COR-L47 (cell line): ENCODE measurements at places on chromosomes 13 and 19.

DNA sequence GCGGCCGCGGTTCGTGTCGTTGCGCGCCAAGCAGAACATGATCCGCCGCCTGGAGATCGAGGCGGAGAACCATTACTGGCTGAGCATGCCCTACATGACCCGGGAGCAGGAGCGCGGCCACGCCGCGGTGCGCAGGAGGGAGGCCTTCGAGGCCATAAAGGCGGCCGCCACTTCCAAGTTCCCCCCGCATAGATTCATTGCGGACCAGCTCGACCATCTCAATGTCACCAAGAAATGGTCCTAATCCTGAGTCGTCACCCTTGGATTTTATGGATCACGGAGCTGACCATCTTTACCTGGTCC lies 475 bp downstream of the MRPL57 start:
- DNase-seq: no peak

- no peak for DNase-seq
Observed at GRCh38 chr19:45883881-45884681, 1.9 kb downstream of the IRF2BP1 start.

- no peak for DNase-seq
Observed at GRCh38 chr19:33282036-33282671, 20.2 kb downstream of the CEBPA start.

- no peak for DNase-seq
Observed at GRCh38 chr13:23828866-23829265, 60.3 kb downstream of the MIPEP start.

- no peak for DNase-seq
Observed at GRCh38 chr13:110115591-110115990, 191.4 kb downstream of the COL4A1 start.

DNA sequence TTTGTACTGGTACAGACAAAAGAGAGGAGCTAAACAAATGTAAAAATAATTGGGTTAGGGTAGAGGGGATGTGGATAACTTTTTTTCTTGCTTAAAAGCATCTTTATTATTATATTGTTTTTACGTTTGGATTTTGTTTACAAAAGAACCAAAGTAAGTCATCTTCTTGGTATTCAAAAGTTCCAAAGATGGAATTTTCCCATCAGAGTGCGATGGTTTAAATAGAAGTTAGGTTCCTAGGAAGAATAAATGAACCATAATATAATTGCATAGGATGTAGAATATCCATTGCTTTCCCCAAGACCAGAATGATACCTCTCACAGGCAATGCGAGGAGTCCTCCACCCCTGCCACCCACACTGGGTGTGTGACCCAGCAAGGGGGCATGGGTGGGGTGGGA lies 99.4 kb upstream of the RNF113B start:
- DNase-seq: no peak

GRCh38 chr19:31538879-31539278 lies 189.6 kb upstream of the TSHZ3 start:
- no peak for DNase-seq

DNA sequence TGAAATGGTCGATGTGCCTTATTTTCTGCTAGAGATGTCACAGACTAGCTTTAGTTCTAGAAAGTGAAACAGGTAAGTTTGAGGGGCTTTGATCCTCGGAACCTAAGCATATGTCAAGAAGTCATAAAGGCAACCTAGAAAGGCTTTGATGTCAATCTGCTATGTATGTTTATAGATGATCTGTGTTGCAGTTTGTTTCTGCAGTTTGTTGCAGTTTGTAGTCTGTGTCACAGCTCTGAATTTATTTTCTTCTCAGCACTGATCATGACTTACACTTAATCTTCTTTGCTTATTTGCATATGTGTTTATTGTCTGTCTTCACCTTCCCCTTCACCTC lies 5.9 kb downstream of the LSM14A start:
- DNase-seq: no peak

GRCh38 chr13:27405546-27406134 lies 18.8 kb upstream of the GTF3A start:
- DNase-seq: peak; percentile 87

DNA sequence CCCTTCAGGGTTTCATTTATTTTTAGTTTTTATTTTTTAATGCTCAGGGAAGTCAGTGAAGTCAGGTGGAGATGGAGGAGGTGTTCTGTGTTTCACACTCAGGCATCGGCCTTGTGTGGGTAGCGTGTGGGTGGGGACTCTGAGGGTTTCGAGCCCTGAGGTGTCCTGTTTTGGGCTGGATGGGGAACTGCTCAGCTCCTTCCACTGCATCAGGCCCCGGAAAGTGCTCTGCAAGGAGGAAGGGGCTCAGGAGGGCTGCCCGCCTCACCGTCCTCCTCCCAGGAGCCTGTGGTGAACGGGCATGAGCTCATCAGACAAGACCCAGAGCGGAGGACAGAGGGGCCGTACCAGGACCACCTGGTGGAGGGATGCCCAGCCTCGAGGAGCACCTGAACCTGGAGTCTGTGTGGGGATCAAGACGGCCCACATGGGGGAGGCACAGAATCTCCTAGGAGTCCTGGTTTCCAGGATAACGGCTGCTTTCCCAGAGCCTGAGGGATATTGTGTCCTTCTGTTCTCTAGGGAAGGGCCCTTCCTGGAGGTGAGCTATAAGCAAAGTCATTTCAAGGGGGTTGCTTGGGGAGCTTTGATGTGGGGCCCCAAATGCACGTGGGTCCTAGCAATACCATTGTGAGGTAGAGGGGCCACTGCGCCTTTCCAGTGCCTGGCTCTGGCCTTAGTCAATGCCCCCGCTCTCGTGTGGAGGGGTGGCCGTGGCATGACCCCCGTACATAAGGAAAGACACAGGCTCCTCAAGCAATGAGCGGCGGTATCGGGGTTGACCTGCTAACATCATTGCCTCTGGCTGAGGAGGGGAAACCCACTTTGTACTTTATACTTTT lies 13.5 kb upstream of the GAS6 start:
- DNase-seq: no peak

GRCh38 chr13:112842931-112843391 lies 126.1 kb upstream of the MCF2L start:
- no peak for DNase-seq

DNA sequence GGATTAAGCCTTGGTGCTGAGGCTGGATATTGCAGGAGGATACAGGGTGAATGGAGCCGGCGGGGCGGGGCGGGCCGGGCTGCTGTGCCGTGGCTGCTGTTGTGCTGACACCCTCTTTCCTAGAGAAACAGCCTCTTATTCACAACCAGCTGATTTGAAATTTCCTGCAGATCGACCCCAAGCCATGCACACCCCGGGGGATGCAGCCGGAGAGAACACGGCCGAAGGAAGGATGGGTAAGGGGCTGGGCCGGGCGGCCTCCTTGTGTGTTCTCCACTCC lies 11.1 kb downstream of the DAZAP1 start:
- no peak for DNase-seq

GRCh38 chr13:82713687-82714405 lies 1168.4 kb downstream of the SLITRK1 start:
- no peak for DNase-seq

DNA sequence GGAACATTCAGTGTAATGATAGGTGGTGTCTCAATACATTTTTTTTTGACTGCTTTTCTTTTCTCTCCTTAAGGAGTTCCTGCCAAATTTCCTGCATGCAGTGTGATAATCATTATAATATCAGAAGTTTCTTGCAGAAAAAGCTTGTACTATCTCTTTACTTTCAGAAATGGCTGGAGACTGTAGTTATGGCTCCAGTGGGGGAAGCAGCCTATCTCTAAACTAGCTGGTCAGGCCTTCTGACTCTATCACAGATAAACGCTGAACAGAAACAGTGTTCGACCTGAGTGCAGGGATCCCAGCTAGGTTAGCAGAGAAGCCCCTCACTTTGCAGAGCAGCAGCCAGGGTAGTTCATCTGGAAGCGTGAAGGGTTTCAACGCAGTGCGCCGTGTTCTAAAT lies 1.9 kb downstream of the CCNE1 start:
- DNase-seq: no peak

DNA sequence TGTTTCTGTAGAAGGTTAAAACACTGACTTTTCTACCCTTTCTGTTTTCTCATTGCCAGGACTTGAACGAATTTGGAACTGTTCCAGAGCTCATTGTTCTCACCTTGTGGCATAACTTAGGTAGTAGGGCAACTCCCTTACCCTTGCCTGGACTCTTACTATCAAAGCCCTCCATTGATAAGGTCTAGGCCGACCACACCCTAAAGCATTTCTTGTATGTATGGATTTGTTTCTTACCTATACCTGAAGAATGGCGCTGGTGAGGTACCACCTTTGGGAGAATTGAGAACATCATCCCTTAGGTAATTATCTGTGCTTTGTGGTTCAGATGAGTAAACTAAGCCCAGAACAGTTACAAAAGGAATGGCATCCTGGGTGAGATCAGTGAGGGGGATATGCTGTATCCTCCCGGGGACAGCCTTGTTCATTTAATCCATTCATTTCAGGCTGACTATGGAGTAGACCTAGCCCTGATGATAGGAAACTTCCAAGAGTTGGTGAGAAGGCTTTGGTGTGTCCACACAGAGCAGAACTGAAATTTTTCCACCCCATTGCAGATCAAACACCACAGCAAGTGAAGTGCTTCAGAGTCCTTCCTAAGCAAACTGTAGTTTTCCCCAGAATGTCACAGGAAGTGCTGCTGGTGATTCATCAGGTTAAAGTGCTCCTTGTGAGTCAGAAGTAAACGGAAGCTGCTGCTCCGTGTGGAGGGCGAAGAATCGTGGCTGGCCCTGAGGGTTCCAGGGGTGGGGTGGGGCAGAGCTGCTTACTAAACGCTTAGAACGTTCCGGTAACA lies 113.0 kb downstream of the TEX26 start:
- peak; percentile 26 for DNase-seq

DNA sequence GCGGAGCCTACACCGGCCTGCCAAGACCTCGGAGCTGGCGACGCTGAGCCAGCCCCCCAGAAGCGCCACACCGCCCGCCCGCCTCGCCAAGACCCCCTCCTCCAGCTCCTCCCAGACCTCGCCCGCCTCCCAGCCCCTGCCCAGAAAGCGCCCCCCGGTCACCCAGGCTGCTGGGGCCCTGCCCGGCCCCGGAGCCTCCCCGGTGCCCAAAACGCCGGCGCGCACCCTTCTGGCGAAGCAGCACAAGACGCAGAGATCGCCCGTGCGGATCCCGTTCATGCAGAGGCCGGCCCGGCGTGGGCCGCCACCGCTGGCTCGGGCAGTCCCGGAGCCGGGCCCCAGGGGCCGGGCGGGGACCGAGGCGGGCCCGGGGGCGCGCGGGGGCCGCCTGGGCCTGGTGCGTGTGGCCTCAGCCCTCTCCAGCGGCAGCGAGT lies 10.2 kb downstream of the C19orf25 start:
- no peak for DNase-seq

DNA sequence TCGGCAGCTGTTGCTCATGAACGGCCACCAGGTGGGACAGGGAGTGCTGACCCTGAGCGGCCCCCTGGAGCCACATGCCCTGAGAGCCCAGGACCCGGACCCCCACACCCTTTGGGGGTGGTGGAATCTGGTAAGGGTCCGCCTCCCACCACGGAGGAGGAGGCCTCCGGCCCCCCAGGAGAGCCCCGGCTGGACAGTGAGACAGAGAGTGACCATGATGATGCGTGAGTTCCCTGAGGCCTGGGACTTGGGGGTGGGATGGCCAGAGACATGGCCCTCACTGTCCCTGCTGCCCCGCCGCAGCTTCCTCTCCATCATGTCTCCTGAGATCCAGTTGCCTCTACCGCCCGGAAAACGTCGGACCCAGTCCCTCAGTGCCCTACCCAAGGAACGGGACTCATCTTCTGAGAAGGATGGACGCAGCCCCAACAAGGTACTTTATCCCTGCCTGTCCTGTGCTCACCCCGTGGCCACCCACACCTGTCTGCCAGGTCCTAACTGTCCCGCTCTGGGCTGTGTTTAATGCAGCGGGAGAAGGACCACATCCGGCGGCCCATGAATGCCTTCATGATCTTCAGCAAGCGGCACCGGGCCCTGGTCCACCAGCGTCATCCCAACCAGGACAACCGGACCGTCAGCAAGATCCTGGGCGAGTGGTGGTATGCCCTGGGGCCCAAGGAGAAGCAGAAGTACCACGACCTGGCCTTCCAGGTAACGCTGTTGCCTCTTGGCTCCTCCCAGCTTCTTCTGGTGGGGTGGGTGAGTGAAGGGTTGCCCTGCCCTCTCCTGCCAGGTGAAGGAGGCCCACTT lies 14.7 kb upstream of the PRR19 start:
- no peak for DNase-seq

DNA sequence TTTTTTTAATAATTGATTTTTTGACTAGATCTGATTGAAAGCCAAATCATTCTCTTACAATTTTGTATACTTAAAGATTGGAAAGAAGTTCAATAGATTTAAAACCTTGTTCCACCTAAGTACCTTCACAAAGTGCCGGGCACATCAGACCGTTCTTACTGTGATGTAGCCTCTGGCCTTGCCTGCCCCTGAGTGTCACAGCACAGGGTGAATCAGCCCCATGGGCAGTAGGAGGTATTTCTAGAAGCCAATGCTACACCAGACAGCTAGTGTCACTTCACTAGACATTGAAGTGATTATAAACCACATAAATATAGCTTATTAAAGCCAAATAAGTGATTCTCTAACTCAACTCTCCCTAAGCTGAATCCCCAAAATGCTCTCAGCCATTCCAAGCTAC lies 131.3 kb downstream of the LACC1 start:
- DNase-seq: no peak

- DNase-seq: no peak
Observed at GRCh38 chr19:44590245-44591059, 22.9 kb upstream of the IGSF23 start.

GRCh38 chr13:111491021-111491420 lies 170.6 kb downstream of the TEX29 start:
- no peak for DNase-seq

DNA sequence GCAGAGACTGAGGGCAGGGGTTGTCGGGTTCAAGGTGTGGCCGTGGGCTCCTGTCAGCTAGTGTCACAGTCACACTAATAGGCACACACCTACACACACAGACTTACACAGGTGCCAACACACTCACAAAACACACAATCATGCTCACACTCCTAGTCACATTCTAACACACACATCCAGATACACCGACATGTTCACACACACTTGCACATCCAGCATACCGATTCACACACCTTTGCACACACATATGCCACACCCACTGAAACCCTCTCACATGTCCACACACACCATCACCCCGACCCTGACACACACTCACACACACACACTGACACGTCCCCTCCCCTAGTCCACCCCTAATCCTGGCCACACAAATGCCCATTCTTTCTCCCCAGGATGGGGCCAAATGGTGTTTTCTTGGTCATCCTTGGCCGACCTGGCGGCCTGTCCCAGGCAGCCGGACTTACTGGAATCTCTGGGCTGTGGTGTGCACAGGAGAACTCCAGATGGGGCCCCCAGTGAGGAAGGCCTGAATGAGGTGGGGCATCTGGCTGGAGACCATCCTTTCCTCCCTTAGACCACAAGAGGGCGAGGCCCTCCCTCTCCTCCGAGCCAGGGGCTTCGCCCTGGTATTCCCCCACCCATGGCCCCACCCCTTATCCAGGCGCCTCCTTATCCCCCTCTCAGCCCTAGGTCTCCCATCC lies 19.1 kb upstream of the PNMA8B start:
- no peak for DNase-seq

- DNase-seq: no peak
Observed at GRCh38 chr19:6556480-6557195, 25.8 kb downstream of the TNFSF9 start.
